Stimulated activated CD8-positive, alpha-beta memory T cell treated with anti-CD3 and anti-CD28 coated beads, Interleukin-4, amount 100 ng/mL, for 4 hours (primary cell): ENCODE measurements at places on chromosomes 6 and 20.

GRCh38 chr20:45051204-45052060 lies 49.5 kb downstream of the KCNS1 start:
- no peak for DNase-seq

DNA sequence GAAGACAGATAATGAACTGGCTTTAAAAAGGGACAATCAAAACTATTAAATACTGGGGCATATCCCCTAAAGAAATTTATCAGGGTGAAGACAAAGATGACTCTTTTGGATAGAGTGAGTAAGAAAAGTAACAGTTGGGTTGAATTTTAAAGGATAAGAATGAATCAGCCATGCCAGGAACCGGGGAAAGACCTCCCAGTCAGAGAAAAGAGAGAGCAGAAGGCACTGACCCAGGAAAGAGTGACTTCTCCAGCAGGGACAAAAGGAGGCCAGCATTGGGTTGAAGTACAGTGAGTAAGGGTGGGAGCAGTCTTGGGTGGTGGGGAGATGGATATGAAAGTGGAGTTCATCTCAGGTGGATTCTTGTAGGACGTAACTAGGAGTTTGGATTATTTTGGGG lies 516.9 kb upstream of the JAG1 start:
- DNase-seq = no peak

- DNase-seq = no peak
Observed at GRCh38 chr20:8394308-8394945, 262.4 kb downstream of the PLCB1 start.

GRCh38 chr20:37299718-37300528 lies 10.5 kb downstream of the MANBAL start:
- DNase-seq = no peak

DNA sequence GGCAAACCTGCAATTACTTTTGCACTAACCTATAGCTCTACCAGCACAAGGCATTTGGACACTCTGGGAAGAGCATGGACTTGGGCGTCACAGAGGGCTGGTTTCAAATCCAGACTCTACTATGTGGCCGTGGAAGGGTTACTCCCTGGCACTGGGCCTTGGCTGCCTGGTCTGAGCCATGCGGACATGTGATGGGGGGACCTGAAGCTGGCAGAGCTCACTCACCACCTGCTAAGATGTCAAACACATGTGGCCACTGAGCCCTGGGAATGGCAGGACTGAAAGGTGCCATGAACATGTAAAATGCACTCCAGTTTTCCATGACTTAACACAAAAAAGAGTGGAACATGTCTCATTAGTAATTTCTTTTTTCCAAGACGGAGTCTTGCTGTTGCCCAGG lies 23.7 kb downstream of the VSTM2L start:
- no peak for DNase-seq

DNA sequence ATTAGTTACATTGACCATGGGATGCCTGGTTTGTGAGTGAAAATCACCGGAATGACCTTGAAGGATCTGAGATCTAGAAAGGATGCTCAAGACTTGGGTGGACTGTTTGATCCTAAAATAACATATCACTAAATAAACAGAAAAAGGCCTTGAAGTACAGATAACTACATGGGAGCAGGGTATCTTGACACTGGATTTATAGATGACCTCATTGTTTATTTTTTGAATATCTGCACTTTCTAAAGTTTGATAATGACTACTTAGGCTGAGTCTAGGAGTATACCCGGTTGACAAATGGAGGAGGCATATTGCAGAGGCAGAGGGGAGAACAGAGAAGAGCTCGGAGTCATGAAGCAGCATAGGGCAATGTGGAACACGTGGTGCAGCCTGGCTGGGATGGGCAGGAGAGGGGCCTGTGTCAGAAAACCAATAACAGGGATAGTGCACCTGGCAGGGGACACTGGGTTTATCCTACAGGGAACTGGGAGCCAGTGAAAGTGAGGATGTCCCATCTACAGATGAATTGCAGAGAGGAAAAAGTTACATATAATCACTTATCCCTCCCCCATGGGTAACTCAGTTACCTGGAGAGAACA lies 50.3 kb downstream of the PLAGL1 start:
- DNase-seq = no peak

DNA sequence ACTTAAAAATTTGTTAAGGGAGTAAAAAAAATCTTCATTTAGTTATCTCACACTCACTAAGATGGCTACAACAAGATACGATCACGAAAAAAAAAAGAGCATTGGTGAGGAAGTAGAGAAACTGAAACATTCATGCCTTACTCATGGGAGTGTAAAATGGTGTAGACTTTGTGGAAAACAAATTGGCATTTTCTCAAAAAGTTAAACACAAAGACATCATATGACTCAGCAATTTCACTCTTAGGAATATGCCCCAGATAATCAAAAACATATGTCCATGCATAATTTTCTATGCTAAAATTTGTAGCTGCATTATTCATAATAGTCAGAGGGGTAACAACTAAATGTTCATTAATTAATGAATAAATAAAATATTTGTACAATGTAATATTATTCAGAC lies 120.9 kb upstream of the IRAK1BP1 start:
- no peak for DNase-seq

DNA sequence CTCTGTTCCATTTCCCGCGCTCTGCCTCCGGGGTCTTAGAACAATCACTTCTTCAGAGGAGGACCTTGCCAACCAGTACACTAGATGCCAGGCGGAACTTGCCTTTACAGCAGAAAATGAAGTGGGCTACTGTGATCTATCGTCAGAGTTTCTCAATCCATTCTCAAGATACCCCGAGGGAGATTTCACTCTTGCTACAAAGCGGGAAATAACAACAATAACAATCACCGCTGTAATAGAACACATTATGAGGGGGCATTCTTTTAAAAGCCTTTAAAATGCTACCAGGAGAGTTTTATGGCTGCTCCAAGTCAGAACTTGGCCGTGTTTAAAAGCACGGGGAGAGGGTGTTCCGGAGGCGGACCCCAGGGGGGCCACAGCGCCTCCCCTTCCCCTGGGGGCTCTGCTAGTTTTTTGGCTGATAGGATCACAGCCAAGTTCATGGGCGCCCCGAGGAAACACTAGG lies 617.0 kb upstream of the AGPAT4 start:
- DNase-seq = no peak
